NCI-H524 treated with DMSO at 0.1 percent for 48 hours (cell line): ENCODE measurements at places on chromosomes 13 and 19.

GRCh38 chr19:50739914-50740426 is 16.8 kb downstream of the CLEC11A start:
- no peak for DNase-seq

GRCh38 chr13:81171065-81171647 is 830.2 kb upstream of the SPRY2 start:
- no peak for DNase-seq

DNA sequence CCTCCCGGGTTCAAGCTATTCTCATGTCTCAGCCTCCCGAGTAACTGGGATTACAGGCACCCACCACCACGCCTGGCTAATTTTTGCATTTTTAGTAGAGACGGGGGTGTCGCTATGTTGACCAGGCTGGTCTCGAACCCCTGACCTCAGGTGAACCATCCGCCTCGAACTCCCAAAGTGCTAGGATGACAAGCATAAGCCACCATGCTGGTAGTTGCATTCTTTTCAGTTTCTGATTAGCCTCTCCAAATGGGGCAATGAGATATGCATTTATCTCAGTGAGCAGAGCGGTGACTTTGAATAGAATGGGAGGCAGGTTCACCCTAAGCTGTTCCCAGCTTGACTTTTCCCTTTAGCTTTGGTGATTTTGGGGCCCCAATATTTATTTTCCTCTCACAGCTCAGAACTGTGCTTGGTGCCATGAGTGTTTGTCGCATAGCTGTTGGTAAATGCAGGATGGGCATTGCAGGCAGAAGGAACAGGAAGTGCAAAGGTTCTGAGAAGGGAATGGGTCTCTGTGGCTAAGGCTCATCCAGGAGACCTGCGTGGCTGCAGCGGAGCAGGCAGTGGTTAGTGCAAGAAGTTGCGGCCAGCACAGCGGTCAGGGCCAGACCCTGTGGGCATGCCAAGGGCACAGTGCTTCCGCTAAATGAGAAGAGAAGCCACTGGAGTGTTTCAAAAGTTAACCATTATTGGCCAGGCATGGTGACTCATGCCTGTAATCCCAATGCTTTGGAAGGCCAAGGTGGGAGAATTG is 20.7 kb downstream of the LYPD3 start:
- DNase-seq: no peak

GRCh38 chr13:26475176-26476110 is 82.0 kb upstream of the WASF3 start:
- DNase-seq: no peak

DNA sequence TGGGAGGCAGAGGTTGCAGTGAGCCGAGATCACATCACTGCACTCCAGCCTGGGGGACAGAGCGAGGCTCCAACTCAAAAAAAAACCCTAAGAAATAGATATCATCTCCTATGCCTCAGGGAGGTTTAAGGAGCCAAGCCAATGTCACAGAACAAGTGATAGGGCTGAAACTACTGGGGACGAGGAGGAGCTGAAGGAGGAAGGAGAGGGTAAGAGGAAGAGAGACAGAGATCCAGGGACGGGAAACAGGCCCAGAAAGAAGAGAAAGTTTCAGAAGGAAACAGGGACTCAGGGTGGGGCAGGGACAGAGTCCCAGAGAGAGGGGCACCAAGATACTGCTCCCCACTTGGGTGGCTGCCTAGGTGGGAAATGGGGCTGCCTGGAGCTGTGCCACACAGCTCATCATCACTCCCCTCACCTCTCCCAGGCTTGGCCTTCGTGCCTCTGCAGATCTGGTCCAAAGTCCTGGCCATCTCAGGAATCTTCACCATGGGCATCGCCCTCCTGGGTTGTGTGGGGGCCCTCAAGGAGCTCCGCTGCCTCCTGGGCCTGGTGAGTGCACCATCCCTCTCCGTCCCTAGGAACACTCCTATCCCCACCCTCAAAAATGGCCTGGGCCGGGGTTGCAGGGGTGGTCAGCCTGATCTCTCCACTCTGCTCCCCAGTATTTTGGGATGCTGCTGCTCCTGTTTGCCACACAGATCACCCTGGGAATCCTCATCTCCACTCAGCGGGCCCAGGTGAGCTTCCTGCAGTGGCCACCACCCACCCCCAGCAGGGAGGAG is 1.5 kb downstream of the CD37 start:
- no peak for DNase-seq

- no peak for DNase-seq
Observed at GRCh38 chr13:45823583-45823982, 28.0 kb downstream of the SIAH3 start.

GRCh38 chr13:106493533-106494220 is 41.8 kb downstream of the EFNB2 start:
- DNase-seq: no peak

DNA sequence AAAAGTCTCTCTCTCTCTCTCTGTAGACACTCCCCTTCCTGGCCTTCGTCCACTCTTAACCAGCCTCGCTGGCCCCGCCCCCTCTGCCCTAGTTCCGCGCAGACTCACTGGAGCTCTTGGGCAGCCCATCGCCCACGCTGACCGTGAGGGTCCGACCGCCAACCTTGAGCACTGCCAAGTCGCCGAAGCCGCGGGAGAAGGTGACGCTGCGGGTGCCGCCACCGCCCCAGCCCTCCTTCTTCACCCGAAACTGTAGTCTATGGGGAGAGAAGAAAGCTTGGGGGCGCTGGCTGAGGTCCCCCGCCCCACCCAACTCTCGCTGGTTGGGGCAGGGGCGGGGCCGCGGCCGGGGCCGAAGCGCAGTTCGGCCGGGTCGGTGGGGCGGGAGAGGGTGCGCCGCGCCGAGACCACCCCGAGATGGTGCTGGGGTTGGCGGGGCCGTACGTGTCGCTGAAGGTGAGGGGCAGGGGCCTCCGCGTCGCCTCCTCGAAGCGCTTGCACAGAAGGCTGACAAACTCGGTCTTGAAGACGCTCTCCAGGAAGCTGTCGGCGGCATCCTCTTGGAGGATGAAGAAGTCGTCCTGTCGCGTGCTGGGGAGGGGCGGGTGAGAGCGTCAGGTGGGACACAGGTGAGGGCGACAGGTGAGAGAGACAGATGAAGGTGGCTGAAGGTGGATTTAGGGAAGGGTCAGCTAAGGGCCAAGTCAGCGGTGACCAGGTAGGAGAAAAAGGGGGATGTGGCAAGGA is 12.6 kb upstream of the ZNF414 start:
- no peak for DNase-seq

GRCh38 chr19:34254698-34255432 is 511 bp downstream of the GARRE1 start:
- no peak for DNase-seq

GRCh38 chr13:85249151-85249550 is 550.1 kb downstream of the SLITRK6 start:
- no peak for DNase-seq

- no peak for DNase-seq
Observed at GRCh38 chr19:6022570-6023064, 44.7 kb upstream of the RANBP3 start.

DNA sequence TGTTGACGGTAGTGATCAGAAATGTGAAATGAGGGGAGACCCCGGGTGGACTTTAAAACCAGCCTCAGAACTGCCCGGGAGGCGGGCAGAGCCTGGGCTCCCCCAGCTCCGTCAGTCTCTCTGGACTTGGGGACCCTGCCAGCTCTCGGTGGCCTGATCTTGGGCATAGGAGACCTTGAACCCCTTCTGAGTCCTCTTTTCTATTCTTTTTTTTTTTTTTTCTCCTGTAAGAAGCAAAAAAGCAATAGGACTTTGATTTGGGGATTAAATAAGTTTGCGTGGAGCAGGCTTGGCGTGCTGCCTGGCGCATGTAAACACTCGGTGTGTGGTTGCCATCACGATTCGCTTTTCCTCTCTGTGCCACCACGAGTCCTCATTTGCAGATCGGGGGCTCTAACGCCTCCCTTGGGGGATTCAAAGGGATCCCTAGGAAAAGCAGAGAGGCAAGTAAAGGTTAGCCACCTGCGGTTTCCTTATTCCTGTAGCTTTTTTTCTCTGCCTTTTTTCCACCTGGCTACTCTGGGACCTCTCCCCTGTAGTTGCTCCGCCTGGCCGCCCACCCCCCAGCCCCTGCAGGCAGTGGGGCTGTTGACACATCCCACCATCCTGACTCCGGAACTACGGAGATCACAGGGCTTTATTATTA is 1.3 kb downstream of the SAFB start:
- DNase-seq: no peak

DNA sequence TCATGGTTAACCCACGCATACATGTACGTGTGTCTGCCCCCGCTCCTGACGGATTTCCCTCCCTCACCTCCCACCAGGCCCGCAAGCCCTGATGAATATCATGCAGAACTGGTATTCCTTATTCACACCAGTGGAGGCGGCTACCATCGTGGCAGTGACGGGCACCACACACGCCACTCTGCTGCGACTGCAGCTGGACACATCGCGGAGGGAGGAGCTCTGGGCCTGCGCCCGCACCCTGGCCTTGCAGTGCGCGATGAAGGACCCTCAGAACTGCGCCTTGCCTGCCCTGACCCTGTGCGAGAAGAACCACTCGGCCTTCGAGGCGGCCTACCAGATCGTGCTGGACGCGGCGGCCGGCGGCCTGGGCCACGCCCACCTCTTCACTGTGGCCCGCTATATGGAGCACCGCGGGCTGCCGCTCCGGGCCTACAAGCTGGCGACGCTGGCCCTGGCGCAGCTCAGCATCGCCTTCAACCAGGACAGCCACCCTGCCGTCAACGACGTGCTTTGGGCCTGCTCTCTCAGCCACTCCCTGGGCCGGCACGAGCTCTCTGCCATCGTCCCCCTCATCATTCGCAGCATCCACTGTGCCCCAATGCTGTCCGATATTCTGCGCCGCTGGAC is 35.0 kb downstream of the ZSWIM4 start:
- DNase-seq: no peak

DNA sequence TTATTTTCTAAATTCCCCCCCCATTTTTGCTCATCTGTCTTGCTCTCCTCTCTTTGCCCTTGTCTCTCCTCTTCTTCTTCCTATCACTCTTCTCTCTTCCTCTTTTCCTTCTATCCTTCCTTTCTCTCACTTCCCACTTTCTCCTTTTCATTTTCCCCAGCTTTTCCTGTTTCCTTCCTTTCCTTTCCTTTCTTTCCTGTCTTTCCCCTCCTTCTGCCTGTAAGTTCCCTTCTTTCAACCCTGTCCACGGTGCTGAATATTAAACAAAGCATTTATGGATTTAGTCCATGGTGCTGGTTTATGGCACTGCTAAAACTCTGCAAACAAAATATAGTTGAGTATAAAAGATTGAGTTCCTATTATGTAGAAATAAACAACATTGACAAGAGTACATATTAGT is 27.6 kb downstream of the SCEL start:
- no peak for DNase-seq

GRCh38 chr19:30817197-30817596 is 445.0 kb downstream of the ZNF536 start:
- no peak for DNase-seq
